ENCODE measurements at places on chromosomes 6 and 20.

DNA sequence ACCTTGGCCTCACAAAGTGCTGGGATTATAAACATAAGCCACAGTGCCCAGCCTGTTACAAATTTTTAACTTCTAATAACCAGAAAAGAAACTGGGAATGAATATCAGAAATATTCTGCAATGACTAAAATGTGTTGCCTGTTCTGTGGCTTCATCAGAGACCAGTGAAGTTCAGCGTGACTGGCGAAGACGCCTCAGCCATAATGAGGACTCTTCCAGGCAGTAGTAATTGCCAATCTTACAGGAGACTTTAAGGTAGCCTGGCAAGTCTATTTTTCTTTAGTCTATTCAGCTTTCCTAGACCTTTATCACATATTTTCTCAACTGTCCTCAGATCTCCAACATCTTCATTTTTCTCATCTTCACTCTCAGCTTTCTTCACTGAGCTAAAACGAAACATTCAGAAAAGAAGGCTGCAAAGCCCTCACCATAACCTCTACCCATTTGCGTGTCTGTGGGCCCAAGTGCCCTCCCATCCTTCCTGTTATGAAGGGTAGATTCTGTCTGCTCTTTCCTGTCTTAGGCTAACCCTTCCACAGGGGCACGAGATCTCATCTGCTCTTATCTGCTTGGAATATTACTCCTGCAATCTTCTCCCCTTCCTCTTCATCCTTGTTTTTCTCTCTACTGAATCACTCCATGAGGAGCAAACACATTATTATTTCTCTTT is 42.0 kb upstream of the OLIG3 start:
- DNase-seq: no peak

DNA sequence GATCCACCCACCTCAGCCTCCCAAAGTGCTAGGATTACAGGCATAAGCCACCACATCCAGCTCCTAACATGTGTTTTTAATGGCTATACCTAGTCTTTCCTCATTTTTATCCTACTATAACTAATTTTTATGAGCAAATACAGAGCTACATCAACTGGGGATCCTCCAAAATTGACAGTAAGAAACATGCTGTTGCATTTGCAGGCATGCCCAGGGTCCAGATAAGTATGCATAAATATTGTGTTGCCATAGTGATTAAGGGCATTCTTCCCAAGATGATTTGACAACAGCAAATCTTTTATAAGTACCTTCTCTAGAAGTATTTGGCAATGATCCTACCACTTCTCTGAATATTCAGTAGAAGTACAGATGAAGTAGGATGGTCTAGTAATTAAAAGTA is 41.9 kb upstream of the MOXD1 start:
- DNase-seq: no peak

- no peak for DNase-seq
These were observed 32.1 kb downstream of the SNAI1 start for GRCh38 chr20:50014570-50015562.

GRCh38 chr20:409697-410559 is 1.8 kb downstream of the RBCK1 start:
- DNase-seq: peak; percentile 21

Measured in hematopoietic multipotent progenitor cell treated with erythropoietin and hydrocortisone succinate and interleukin-3 and kit ligand, for 6 days (in vitro differentiated cells).